Activated CD4-positive, CD25-positive, alpha-beta regulatory T cell (primary cell): ENCODE measurements at places on chromosomes 5 and 9.

DNA sequence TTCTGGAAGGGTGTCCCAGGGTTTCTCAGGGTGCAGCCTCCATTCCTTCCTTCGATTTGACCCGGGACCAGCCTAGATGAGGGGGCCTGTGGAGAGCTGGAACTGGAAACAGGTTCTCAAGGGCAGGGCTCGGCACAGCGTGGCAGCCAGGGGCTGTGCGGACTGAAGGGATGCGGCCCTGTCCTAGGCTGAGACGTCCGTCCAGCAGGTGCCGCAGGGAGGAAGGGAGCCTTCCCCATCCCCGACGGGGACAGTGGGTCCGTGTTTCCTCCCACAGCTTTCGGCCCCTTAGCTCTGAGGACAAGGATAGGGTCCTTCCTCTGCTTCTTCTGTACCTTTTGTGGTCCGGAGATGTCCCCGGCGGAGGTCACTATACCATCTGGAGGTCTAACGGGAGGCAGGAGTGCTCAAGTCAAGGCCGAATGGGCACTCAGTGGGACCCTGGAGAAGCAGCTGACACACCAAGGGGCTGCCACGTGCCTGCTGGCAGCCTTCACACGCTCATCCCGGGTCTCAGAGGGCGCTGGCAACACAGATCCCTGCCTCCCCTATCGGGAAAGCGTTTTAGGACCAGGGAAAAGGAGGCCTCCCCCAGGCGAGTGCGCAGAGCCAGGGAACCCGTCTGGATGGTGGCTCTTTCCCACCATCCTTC, 49.9 kb downstream of the USP20 start:
- no peak for DNase-seq

GRCh38 chr5:159440968-159441367, 110.7 kb upstream of the IL12B start:
- no peak for DNase-seq

- DNase-seq, result no peak
Observed at GRCh38 chr5:135631391-135631790, 52.6 kb upstream of the CXCL14 start.

GRCh38 chr9:3865141-3865772, 339.5 kb upstream of the RFX3 start:
- no peak for DNase-seq

DNA sequence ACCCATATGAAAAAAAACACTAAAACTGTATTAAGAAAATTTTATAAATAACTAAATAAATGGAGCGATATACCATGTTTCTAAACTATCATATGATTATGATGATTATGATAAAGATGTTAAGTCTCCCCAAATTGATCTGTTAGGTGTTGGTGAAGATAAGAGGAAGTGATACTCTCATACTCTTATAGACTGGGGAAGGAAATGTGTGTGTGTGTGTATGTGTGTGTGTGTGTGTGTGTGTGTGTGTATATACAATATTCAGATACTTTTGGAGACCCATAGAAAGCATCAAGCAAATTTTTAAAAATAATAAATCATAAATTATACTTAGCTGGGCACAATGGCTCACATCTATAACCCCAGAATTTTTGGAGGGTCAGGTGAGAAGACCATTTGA, 62.9 kb downstream of the TMEM232 start:
- no peak for DNase-seq

DNA sequence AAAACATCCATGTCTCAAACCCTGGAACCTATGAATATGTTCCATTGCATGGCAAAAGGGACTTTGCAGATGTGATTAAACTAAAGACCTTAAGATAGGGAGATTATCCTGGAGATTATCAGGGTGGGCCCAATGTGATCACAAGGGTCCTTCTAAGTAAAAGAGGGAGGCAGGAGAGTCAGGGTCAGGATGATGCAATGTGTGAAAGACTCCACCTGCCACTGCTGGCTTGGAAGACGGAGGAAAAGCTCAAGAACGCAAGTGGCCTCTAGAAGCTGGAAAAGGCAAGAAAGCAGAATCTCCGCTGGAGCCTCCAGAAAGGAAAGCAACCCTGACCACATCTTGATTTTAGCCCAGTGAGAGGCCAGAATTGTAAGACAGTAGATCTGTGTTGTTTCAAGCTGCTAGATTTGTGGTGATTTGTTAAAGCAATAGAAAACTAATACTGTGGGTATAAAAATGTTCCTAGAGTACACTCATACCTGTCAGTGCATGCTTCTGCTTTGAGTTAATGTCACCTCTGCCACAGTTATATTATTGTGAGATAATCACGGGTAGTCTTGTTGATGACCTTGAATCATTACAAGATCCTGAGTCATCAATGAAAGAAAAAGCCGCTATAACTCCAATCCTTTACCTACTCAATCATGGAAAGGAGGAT, 93.5 kb upstream of the TNPO1 start:
- DNase-seq, result no peak

- DNase-seq, result no peak
Observed at GRCh38 chr5:76082772-76083554, at the start of gene SV2C. TSS of gene SV2C (plus strand) at chr5:76083383. CDS start at chr5:76131751, 48,368 bp downstream.

DNA sequence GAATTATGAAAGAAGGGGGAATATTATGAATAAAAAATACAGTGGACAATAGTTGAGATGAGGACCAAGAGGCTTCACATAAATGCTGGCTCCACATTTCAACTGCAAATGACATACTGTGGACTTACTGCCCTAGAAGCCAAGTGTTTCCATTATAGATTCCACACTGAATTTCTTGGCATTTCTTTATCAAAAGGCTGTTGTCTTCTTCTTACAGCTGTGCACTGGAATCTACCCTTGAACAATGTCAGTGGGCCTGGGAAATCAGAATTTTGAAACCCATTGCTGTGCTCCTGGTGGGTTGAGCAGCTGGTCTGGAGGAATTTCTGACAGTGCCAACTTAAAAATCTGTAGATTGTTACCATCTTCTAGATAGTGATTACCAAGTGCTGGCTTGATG, 49.9 kb downstream of the TNC start:
- DNase-seq, result no peak

- DNase-seq, result no peak
Observed at GRCh38 chr5:135264451-135265440, 134.3 kb downstream of the MACROH2A1 start.

- no peak for DNase-seq
Observed at GRCh38 chr5:34552686-34553085, 103.4 kb upstream of the RAI14 start.

DNA sequence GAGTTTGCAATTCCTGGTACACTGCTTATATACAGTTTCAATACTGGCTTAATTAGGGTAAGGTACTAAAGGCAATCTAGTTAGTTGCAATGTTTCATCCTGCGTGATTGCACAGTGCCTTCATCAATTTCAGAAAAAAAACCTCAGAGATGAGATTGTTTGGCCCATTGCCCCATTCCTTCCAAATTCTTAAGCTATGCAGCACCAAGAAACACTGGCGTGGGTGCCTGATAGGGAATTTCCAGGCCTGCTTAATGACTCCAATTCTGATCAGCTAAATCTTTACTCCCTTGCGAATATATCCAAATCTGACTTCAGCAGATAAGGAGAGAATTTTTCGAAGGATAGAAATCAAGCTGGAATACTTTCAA, 35.9 kb upstream of the GAS1 start:
- no peak for DNase-seq

DNA sequence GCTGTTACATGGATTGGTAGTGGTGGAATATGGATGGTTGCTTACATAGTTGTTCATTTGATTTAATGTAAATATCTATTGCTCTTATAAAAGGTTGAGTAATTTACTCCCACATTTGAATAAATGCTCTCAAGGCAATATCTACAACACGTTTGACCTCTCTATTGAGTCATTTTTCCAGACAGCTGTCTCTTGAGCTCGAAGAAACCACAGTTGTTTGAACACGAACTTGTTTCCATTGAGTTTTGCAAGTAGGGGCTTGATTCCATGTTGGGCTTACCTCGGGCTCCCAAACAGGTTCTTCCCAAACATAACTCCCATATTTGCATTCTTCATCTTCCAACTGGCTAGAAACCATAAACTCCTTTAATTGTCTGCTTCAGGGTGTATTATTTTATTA, 115.0 kb upstream of the HMHB1 start:
- DNase-seq, result no peak

GRCh38 chr9:29976981-29977380, 2403.7 kb upstream of the C9orf72 start:
- no peak for DNase-seq

- DNase-seq, result no peak
Observed at GRCh38 chr9:129146441-129146941, 31.6 kb downstream of the IER5L start.

GRCh38 chr5:816176-816575, 31.6 kb upstream of the ZDHHC11B start:
- no peak for DNase-seq

DNA sequence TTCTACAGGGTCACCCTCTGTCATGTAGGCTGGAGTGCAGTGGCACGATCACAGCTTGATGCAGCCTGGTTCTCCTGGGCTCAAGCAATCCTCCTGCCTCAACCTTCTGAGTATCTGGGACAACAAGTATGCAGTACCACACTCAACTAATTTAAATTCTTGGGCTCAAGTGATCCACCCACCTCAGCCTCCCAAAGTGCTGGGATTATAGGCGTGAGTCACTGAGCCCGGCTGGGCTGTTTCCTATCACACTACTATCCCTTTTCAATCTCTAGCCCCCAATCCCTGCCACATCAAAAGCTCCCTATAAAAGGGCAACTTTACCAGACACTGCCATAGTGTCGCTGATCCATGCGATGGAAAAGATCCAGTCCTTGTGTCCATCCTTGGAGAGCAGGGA, 20.4 kb downstream of the DCAF12 start:
- DNase-seq, result no peak

DNA sequence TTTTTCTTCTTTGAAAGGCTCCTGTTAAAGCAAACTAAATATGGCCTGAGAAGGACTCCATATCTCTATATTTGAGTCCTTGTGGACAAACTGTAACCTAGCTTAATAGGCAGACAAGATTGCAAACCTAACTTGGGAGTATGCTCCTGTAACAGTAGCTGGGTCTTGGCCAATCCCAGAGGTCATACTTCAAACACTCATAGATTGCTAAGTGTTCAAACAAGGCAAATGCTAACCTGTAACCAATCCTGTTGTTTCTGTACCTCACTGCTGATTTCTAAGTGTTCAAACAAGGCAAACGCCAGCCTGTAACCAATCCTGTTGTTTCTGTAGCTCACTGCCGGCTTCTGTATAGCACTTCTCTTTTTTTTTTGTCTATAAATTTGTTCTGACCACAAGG, 50.6 kb upstream of the CLK4 start:
- no peak for DNase-seq

- no peak for DNase-seq
Observed at GRCh38 chr5:134738963-134739661, 764 bp downstream of the CAMLG start.

GRCh38 chr5:88438006-88438405, 169.4 kb upstream of the TMEM161B start:
- DNase-seq, result no peak

GRCh38 chr9:96621618-96622017, 2.0 kb upstream of the CDC14B start:
- DNase-seq, result no peak

- DNase-seq, result no peak
Observed at GRCh38 chr9:84123648-84124406, 143.2 kb downstream of the RMI1 start.

DNA sequence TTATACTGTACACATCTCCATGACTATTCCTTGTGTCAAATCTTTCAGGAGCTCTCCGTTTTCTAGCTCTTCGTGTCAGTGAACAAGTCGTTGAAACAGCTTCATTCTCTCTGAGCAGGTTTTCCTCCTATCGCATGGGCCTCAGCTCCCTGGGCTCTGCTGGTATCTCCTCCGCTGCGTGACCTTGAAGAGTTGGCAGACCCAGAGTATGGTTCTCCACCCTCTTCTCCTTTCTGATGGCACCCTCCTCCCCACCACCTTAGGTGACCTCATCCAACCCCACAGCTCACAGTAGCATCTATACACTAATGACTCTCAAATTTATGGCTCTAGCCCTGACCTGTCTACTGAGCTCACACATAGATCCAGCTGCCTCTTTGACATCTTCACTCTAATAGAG, 36.0 kb upstream of the PDE8B start:
- DNase-seq, result no peak

- DNase-seq, result no peak
Observed at GRCh38 chr9:3151672-3152576, 308.0 kb upstream of the PUM3 start.

DNA sequence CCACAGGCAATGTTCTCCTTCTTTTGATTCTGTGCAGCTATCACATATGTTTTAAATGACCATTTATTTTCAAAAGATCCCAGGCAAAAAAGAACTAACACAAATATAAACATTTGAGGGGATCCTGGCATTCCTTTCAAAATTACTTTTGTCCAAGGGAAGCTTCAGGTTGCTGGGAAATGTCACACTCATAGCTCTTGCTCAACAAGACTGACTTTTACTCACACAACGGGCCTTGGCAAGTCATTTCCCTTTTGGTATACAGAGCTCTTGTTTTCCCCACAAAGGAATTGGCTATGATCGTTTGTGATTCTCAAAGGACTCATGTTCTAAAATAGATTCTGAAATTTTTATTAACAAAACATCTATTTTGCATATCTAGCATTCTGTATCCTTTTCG, 4.5 kb upstream of the PALM2AKAP2 start:
- no peak for DNase-seq

GRCh38 chr9:123724211-123724796, 205.6 kb downstream of the DENND1A start:
- no peak for DNase-seq
